ENCODE measurements at places on chromosomes 13 and 19. TPM values are rescaled to one million over a fixed set of nuclear protein-coding genes. Genes with fewer than 3 reads are reported as not detected.

PRSS57 gene
- polyA plus RNA-seq, result not detected

EDNRB gene
- polyA plus RNA-seq, result 6.2 TPM

GRCh38 chr19:43504426-43505185 is at the start of gene PHLDB3:
TSS of gene PHLDB3 (minus strand) at chr19:43504746. CDS start at chr19:43504118, 628 bp downstream.
- DNase-seq, result peak; percentile 44

SERP2 gene
- 1.4 TPM for polyA plus RNA-seq

GRCh38 chr19:10007371-10008183 is 2.7 kb downstream of the COL5A3 start:
- DNase-seq, result peak; percentile 62

DNA sequence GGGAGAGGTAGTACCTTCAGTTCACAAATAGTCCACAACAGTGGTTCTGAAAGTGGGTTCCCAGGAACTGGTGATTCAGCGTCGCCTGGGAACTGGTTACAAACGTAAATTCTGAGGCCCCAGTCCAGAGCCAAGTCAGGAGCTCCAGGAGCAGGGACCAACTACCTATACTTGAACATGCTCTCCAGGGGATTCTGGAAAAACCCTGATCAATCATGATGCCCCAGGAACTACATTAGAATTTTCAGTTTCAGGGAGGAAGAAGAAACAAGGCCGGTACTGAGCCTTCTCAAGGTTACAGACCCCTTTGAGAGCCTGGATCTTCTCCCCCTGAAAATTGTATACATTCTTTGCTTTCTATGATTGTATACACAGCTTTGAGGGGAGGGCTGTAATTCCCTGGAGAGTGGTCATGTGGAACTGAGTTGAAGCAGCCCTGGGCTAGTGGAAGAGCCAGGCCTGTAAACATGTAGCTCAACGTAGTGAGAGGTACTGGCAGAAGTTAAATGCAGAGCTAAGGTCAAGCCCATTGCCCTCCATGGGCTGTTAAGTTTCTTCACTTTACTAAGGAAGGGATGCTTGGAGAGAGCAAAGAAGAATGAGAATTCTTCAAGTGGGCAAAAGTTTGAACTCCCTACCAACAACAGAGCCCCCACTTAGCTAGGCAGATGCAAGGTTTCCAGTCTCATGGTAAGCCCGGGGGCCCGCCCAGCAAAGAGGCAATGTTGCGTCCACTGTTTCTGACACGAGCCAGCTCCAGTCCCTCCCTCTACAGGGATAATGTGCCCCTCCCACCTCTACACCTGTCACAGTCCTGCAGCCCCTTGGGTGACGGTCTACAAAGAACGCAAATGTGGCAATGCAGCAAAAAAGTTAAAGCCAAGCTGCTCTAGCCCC is 17.0 kb downstream of the DOCK9 start:
- DNase-seq, result no peak

- no peak for DNase-seq
Observed at GRCh38 chr13:67827992-67828391, 597.9 kb upstream of the PCDH9 start.

ZC3H13 gene
- polyA plus RNA-seq, result 14.4 TPM

DNA sequence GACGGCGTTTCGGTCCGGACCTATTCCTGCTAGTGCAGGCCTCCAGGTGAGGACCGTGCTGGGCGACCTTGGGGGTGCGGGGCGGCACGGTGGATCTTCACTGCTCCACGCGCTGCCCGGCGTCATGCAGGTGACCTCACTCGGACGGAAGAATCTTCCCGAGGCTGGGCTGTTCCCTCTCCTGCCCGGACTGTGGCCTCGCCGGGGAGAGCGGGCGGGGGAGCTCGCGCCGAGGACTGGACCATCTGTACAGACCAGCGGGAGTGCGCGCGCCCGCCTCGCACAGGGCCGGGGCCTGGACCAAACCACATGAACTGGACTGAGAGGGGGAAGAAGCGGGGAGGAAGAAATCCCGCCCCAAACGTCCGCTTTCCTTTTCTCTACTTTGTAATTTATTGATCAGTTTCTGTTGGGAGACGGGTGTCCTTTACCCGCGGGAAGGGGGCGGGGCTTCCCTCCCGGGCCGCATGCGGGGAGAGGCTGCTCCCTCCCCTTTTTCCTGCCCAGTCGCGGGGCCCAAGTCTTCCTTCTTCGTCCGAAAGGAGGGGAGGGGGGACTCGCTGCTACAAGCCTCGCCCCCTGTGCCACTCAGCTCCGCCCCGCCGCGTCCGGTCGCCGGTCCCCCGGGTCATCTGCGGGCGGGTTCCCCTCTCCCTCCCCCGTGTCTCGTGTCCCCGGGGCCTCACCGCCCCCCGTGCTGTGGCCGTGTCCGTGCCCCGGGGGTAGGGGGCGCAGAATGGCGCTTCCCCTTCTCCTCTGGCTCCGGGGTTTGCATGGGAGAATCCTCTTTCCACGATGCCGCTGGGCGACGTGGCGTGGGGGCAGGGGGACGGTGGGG is 4.9 kb downstream of the HRC start:
- peak; percentile 82 for DNase-seq

DNA sequence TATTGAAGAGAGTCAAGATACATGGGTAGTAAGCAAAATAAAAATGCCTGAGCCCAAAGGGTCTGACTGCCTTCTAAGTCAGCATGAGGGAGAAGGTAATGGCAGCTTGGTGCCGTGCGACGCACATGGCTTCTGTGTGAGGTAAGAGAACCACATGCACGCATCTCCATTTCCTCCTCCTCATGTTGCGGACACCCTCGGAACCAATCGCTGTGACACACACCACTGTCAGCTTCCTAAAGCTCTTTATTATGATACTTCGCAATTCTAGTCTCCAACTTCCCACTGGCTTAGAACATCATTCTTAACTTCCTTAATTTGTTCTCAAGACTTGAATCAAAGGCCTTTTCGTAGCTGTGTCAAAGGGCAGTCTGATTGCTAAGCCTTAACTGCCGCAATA is 170.1 kb downstream of the OXGR1 start:
- no peak for DNase-seq

DNA sequence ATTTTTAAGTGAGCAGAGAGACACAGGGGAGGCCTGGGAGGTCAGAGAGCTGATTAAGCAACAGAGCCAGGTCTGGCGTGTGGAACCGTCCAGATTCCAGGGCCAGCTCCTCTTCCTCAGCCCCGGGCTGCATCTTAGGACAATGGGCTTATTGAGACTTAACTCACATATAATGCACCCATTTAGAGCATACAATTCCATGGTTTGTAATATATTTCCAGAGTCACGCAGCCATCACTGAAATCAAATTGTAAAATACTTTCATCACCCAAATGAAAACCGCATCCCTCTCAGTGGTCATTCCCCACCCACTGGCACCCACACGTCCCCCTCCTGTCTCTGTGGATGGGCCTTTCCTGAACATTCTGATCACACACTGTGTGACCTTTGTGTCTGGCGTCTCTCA is 2.1 kb upstream of the HMG20B start:
- DNase-seq, result no peak

- no peak for DNase-seq
Observed at GRCh38 chr19:39139971-39140453, 14.4 kb downstream of the PAK4 start.

DNA sequence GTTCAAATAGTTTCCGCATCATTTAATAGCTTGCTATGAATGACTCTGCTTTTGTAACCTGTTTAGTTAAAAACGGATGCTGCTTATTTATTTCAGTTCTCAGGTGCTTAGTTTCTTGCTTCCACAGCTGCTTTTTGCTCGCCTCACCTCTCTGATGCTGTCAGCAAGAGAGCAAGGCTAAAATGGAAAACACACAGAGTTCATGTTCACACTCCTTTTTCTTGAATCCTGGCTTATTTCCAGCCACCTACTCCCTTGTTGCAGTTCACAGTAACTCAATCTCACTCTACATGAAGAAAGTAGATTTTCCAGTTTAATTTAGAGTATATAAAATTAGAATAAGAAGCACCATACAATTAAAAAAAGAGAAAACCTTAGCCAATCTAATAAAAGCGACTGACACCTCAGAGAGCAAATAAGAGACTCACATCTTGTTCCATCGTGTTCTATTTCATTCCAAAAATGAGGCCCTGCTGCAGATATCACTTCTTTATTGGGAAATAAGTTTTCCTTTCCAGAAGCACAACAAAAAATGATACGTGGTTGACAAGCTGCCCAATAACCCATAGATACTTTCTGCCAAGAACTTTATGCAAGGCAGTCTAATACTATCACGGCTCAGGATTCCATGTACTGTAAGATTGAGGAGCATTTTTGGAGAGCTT is 326.1 kb upstream of the SLITRK1 start:
- no peak for DNase-seq

- DNase-seq, result no peak
Observed at GRCh38 chr19:2336528-2337328, 8.2 kb downstream of the SPPL2B start.

DNA sequence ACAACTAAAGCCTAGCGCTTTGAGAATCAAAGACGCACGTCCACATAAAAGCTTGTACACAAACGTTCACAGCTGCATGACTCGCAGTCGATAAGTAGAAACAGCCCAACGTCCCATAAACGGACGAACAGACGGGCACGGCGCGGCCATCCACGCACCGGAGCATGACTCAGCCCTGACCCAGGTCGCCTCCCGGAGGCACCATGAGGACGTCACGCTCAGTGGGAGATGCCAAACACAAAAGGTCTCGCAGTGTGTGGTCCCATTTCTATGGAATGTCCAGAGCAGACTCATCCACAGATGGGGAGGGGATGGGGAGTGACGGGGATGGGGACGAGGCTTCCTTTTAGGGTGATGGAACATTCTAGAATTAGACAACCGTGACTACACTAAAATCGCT is 9.4 kb downstream of the POLRMT start:
- DNase-seq, result no peak

HSD17B14 gene
- 0.15 TPM for polyA plus RNA-seq

GPR18 gene
- not detected for polyA plus RNA-seq

GRCh38 chr13:23766283-23766682 is 122.9 kb downstream of the MIPEP start:
- DNase-seq, result no peak

SLAIN1 gene
- polyA plus RNA-seq, result 2.3 TPM

IGSF23 gene
- polyA plus RNA-seq, result 0.23 TPM

- DNase-seq, result no peak
Observed at GRCh38 chr19:56106397-56106849, 14.7 kb downstream of the ZNF787 start.

GRCh38 chr13:30746791-30747190 is 11.4 kb downstream of the ALOX5AP start:
- no peak for DNase-seq

- DNase-seq, result no peak
Observed at GRCh38 chr19:11281356-11282049, 14.5 kb upstream of the TSPAN16 start.

BEST2 gene
- polyA plus RNA-seq, result 0.37 TPM

PTGIR gene
- 1.2 TPM for polyA plus RNA-seq

DNA sequence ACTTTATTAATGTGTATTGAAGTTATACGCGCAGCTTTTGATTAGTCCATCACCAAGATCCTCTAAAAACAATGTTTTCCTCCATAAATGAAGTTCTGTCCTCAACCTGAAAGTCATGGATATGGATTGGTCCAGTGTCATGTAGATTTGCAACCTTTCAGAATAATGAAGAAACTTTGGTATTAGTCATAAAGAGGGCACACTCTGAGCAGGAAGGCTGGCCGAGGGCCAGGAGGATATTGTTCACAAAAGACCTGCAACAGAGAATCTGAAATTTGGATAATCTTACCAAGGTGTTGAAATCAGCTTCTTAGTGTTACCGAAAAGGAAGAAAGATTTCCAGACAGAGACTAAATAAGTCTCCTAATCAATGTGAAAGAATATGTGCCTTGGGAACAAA is 20.7 kb downstream of the CLDN10 start:
- no peak for DNase-seq

DNA sequence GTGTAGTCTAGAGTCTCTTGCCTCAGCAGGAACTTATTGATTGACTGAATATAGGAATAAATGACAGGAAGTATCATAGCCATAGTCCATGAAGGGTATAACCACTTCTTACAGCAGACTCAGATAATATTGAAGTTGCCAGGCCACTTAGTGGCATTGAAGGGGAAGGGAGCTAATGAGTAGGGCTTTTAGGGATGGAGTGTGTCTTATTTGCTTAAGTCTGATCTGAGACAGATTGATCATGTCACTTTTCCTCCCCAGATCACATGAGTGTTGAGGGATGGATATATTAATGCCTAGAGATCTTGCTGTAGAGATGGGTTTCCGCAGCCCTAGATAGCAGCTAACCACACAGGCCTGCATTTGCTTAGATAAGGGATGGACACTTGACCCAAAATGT is 62.2 kb upstream of the NBEA start:
- no peak for DNase-seq

- no peak for DNase-seq
Observed at GRCh38 chr19:50244695-50245094, 41.3 kb downstream of the MYH14 start.

GRCh38 chr13:111913761-111914140 is 153.2 kb upstream of the SOX1 start:
- no peak for DNase-seq

GPR183 gene
- polyA plus RNA-seq, result 0.69 TPM
